ENCODE measurements at places on chromosomes 6 and 20.
A peak's percentile ranks its signal among the peaks of the same experiment; 100 is the strongest.

DNA sequence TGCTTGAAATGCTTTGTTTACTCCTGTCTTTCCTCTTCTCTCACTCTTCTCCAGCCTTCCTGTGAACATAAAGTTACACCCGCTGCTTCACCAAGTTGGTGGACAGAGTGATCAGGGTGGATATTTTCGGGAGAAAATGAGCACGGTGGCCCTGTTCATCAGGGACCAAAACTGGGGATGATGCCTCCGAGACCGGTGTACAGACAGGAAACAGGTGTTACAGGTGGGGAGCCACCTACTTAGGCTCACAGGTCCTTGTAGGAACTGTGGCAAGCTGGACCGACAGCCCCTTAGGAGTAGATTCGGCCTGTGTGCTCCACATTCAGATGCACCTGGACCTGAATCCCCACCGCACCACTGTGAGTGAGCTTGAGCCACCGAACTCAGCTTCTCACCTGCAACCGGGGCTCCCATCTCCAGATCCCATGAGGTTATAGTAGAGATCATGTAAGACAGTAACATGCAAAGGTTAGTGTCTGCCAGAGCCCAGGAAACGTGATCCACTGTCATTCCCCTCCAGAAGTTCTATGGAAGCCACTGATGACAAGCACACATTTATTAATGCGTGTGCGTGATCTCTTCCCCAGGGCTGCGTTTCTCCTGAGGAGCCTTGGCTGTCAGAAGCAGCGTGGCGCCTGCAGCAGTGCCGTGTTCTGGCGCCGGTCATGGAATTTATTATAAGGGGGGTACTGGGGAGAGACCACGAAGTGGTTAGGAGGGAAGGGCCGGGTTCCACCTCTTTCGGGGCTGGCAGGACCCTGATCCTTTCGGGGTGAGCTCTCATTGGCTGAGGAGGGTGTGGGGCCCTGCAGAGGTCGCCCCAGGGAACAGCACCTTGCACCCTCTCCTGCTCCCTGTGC, 94.2 kb downstream of the ERMARD start:
- no peak for DNase-seq

DNA sequence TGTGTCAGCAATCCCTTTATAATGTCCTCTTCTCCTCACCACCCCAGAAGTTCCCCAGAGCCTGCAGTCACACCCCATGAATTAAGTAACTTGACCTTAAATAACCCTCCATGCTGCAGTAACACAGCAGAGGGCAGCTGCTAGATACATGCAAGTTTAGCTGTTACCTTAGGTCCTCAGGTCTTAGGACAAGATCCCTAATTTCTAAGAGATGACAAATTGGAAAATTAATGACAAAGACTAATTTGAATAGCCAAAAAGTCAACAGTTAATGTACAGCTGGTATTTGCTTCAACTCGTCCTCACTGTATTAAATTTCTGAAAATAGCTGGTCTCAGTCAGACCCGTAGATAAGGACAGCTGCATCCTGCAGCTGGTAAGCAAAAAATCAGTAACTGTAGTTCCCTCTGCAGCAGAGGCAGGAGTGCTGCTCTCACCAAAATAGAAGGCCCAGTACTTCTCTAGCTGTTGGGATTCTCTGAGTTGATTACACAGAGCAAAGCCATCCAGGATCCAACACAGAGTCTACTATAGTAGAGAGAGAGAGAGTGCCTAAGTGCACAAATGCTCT, 62.4 kb downstream of the TNFRSF21 start:
- peak; percentile 70 for DNase-seq

GRCh38 chr20:25378884-25379733, 11.5 kb downstream of the ABHD12 start:
- no peak for DNase-seq

- DNase-seq = no peak
These were observed 43.9 kb downstream of the FILIP1 start for GRCh38 chr6:75449630-75450206.

DNA sequence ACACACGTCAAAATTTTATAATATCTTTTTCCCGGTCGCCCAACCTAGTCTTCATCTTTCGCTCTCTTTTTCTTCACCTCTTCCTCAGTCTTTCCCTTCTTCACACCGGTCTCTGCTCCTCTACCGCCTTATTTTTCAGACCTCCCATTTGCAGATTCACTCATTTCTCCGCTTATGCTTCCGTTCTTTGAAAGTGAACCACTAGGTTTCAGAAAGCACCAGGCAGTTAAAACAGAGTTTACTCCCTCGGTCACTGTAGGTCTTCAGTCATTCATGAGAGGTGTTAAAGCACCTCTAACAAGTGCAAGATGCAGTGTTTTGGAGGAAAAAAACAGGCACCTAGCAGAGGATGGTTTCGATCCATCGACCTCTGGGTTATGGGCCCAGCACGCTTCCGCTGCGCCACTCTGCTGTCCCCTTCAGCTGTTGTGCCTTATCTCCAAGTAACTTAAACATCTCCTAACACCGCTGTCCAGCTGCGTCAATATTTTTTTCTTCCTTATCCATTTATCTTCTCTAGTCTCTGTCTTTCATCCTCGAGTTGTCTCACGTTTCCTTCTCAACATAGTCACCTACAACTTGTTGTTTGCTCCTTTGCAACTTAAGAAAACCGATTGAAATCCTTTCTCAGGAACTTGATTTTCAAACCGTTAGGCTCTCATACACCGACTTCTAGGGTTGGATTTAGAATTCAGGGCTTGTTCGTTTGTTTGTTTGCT, 119.7 kb upstream of the ZNF184 start:
- peak; percentile 15 for DNase-seq

GRCh38 chr6:15897063-15897876, 231.6 kb upstream of the MYLIP start:
- DNase-seq = peak; percentile 51

GRCh38 chr6:18501663-18502013, 114.5 kb downstream of the RNF144B start:
- peak; percentile 99 for DNase-seq

DNA sequence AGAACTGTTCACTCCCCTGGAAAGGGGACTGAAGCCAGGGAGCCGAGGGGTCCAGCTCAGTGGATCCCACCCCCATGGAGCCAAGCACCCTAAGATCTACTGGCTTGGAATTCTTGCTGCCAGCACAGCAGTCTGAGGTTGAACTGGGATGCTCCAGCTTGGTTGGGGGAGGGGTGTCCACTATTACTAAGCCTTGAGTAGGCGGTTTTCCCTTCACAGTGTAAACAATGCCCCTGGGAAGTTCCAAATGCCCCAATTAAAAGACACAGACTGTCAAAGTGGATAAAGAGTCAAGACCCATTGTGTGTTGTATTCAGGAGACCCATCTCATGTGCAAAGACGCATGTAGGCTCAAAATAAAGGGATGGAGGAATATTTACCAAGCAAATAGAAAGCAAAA, 150.2 kb downstream of the LPA start:
- no peak for DNase-seq

DNA sequence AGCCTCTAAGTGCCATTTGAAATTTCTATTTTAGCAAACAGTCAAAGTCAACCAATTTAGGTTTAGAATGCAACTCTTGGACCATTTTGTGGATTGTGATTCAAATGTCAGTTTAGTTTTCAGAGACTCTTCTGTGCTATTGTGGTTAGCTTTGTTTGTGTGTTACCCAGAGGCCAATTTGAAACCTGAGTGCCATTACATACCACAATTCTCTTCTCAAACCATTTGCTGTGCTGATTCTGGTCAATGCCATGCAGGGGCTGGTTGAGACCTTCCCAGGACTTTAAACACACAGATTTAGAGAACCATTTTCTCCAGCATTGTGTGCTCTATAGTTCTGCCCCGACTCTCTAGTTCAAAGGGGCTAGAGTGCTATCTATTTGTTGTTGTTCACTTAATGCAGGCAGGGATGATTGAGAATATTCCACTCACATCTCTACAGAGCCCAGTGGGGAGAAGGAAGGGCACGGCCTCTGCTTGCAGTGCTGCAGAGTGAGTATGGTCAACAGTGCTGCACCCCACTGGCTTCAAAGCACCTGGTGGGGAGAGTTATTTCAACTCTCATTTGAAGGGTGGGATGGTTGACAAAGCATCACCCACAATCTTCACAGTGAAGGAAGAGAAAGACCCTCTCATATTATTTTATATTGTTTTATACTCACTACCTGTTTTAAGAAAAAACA, 738.2 kb downstream of the COL12A1 start:
- no peak for DNase-seq

GRCh38 chr6:127247114-127248096, 19.3 kb upstream of the RNF146 start:
- DNase-seq = no peak
